WERI-Rb-1 (cell line): ENCODE measurements at places on chromosomes 2 and 18.
A peak's percentile ranks its signal among the peaks of the same experiment; 100 is the strongest.

DNA sequence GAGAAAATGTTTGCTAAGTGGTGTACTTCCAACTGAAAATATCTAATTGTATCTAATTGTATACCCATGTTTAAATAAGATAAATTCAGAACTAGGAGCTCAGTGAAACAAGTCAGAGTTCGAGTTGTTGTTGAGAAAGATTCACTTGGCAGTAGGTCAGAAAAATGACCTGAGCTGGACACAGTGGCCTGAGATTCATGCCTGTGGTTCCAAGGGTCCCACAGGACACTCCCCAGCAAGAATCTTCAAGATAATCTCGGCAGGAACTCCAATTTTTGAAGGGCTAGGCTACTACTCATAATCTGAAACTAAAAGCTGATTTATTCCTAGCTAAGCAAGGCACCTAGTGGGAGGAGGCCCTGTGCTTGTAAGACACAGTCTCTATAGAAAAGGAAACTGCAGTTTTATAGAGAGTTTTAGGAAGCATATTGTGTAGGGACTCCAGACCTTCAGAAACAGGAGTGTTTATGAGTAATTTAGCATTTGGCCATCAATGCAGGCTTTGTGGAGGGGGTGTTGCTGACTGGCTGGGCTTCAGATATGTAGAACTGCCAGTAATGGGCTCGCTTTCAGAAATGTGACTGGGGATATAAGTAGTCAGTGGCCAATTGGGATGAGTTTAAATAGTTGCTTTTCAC, 43.2 kb downstream of the SP140 start:
- DNase-seq = no peak

- peak; percentile 87 for DNase-seq
These were observed 69.8 kb downstream of the NFATC1 start for GRCh38 chr18:79465392-79465991.

DNA sequence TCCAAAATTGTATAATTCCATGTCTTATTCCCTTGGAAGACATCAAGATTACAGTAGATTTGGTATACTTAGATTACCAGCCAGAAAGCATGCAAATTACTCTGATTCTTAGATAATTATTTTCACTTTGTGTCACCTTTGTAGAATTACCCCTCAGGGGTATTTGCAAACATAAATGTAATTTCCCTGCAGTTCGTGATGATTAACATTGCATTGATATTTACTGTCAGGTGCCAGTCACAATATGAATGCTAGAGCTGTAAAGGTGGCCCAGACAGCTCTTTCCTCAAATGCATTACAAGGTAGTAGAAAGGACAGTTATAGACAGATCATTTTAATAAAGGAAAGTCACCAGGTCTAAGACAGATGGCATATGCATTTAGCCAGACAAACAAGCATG, 1537.5 kb upstream of the PIK3C3 start:
- no peak for DNase-seq

- DNase-seq = no peak
These were observed 46.8 kb downstream of the ATOH8 start for GRCh38 chr2:85800586-85800985.

DNA sequence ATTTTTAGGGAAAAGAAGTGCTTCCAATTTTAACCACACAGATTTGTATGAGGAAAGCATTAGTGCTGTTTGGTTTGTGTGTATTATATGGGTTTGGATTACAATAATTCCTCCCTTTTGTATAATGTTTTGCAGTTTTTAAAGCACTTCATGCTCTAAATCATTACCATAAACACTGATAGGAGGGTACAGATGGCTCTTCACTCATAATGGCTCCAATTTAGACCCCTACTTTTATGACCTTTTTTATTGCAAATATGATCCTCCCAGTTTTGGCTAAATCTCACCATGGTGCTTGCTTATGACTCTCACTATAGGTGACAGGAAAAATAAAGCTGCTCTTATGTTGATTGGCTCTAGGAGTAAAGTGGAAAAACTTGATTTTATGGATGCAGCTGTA, 23.8 kb upstream of the TMEM17 start:
- DNase-seq = no peak

GRCh38 chr2:9844576-9844975, 1.3 kb downstream of the TAF1B start:
- DNase-seq = no peak

DNA sequence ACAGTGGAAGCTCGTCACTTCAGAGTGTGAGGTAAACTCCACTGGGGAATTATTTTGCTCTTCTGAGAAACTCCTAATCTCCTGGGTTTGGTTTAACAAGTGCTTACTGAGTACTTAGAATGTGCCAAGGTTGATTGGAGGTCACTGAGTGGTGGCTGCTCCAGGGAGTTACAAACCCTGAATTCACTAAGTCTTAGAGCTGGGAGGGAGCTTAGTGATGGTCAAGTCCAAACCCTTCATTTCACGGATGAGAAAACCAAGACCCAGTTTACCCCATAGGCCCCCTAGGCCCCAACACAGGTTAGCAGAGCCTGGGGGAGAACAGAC, 52.0 kb downstream of the SLC4A5 start:
- DNase-seq = peak; percentile 30

DNA sequence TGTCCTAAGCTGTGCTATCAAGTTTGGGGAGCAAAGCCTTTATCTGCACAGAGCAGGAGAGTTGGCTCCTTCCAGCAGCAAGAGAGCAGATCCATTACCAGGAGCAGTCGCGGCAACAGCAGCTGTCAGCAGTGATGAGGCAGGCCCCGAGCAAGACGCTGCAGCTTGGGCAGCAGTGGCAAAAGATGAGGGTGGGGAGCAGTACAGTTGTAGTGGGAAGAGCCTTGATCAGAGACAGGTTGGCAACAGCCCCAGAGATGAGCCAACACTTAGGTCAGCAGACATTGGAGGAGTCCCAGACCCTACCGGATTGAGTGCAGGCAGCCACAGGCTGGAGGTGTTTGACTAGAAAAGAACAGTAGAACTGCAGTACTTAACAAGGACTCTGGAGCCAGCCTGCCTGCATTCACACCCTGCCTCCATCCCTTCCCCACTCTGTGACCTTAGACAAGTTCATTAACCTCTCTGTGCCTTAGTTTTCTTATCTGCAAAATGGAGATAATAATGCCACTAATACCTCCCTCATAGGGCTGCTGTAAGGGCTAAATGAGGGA, 117.1 kb upstream of the SERTAD2 start:
- no peak for DNase-seq

GRCh38 chr18:60358516-60358915, 14.1 kb downstream of the MC4R start:
- no peak for DNase-seq

GRCh38 chr2:132690664-132691303, 20.8 kb upstream of the LYPD1 start:
- DNase-seq = no peak

DNA sequence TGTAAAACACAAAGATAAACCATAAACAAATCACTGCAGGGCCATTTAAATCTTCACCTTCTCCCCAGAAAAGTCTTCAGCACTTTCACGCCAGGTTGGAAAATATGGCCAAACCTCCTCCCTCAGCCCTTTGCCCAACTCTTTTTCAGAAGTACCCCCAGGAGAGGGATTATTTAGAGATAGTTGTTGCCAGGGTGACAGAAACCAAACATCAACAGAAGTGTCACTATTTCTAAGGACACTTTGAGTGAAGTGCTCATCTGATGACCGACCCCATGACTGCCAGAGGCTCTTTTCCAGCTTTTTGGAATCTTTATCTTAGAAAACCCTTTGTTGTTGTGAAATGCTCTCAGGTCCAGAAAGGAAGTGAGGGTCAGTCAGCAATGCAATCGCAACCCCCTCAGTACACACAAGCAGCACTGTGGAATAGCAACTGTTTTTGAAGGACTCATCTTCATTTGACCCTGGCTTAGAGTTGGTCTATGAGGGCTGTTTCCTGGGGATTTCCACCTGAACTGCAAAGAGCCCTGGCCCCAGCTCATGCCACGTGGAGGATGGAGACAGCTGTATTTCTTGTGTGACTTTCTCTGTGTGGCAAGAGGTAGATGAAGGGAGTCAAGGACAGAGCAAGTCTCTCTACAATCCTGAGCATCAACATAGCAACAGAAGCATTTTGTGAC, 114.0 kb upstream of the STON1 start:
- DNase-seq = no peak

DNA sequence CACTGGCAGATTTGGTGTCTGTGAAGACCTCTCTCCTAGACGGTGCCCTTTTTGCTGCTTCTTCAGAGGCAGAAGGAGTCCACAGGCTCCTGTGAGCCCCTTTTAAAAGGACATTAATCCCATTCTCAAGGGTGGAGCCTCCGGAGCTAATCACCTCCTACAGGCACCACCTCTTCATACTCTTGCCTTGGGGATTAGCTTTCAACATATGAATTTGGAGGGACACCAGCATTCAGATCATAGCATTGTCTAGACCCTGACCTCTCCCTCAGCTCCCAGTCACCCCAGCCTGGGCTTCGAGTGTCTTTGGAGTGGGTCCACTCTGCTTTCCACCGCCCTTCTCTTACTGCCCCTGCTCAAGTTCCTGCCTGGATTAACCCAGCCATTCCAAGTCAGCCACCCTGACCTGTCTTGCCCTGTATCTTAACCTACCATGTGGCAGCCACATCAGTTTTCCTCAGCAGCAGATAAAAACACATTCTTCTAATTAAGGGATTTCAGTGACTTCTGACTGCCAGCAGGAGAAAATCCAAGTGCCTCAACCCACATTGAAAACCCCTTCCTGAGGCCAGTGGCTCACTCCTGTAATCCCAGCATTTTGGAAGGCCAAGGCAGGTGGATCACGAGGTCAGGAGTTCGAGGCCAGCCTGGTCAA, 6.1 kb upstream of the NCL start:
- DNase-seq = peak; percentile 82

- DNase-seq = no peak
These were observed 487.5 kb downstream of the SUCLG1 start for GRCh38 chr2:83971547-83971946.

GRCh38 chr2:216015722-216016464, 2.5 kb upstream of the MREG start:
- peak; percentile 84 for DNase-seq

DNA sequence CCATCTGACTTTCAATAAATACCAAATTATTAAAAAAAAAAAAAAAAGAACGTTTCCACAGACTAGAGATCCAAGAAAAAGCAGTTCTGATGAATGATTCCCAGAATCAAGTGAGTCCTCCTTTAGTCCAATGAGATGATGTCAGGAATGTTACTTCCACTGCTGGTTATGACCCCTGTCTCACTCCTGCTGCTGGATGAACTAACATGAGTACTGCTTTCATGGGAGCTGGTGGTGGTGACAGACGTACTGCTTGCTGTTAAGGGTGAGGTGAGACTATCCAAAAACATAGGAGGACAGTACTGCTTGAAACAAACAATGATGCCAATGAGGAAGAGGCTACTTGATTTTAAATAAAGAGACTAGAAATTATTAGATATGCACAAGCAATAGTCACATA, 55.5 kb upstream of the ST8SIA5 start:
- DNase-seq = no peak

- no peak for DNase-seq
These were observed 5.0 kb upstream of the TGIF1 start for GRCh38 chr18:3444954-3445353.

DNA sequence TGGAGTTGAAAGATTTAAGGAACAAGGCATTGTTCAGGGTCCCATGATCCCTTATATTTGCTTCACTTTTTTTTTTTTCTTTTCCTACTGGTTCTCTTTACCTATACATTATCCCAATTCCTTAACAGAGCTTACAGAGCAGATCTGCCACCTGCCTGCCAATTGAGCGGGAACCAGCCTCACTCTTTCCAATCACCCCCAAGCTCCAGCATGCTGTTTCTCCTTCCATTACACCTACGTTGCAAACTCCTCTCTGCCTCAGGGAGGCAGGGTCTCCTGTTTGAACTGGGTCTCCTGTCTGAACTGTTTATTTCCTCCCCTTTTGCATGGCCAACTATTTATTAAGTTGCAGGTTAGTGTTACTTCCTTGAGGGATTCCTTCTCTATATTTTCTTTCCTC, 77.2 kb upstream of the SLC38A11 start:
- DNase-seq = no peak

- no peak for DNase-seq
These were observed 175.9 kb upstream of the KLHL29 start for GRCh38 chr2:23209059-23209458.

DNA sequence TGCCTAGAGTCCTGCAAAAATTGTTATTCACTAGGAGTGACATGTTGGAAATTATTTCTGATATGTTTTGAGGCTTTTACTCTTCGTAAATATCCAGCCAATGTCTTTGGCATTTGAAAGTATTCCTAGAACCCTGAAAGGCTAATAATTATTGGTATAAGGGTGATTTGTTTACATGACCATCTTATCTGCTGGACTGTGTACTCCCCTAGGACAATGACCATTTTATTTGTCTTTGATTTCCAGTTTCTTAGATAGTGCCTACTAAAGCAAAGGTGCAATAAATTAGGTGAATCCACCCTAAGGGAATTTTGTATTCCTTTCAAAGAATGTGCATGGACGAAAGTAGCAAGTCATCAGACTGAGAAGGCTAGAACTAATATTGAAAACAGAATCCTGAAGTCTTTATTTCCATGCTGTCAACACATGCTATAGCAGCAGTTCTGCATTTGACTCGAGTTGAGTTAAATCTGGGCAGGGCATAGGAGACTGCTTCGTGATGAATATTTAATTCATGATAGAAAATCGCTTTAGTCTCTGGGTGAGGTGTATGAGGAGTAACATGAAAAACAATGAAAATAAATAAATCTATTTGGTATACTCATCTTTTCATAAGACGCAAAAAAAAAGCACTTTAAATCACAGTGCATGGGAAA, 235.7 kb downstream of the GPD2 start:
- no peak for DNase-seq

DNA sequence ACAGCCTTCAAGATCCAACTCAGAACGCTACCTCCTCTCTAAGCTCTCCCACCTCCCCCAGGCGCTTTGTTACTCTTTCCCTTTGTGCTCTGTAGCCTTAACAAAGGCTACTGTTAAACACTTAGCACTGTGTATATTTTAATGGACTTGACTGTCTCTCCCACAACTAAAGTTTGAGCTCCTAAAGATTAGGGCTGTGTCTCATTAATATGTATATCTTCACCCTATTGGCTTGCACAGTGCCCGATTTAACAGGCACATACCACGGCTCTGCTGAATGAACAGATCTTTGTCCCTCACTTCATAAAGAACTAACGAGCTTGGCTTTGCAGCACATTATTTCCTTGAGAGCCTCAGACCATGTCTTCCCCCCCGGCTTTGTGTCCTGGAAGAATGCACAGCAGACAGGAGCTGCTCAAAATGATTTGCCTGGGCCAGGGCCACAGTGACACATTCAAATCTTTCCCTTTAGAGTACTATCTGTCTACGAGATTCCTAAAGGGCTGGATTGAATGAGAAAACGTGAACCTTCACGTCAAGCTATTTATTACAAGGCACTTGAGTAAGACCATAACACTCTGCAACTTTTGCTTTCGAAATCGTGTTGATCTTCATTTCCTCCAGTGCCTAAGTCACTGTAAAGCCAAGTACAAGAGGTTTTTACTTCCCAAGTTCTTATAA, 22.1 kb downstream of the ABHD3 start:
- no peak for DNase-seq

DNA sequence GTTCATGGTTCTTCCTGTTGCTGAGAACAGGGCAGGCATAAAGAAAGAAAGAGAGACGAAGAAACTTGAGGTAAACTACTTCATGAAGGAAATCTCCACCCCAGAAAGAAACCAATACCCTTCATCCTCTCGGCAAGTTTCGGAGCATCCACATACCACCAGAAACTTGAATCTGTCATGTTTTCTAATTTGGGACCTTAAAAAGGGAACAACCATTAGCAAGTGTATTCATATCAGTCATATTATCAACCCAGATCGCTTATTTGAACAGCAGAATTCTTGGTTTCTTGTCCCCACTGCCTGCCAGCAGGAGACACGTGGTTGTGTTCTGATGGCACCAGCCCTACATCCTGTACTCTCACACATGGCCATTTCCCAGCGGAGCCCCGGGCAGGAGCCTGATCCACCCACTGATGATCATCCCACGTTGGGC, 53.2 kb upstream of the FZD7 start:
- DNase-seq = no peak
